Diencephalon (tissue), 1 donor: ENCODE measurements at places on chromosomes 3 and 15. TPM values are rescaled to one million over a fixed set of nuclear protein-coding genes. Genes with fewer than 3 reads are reported as not detected.

The CRBN gene
- total RNA-seq, result 107 TPM

The FBXL2 gene
- total RNA-seq, result 82.8 TPM

The LIPH gene
- 0.46 TPM for total RNA-seq

The IMP3 gene
- total RNA-seq, result 30.4 TPM

The KY gene
- total RNA-seq, result 1.6 TPM

The NTRK3 gene
- total RNA-seq, result 65.7 TPM

The GFM1 gene
- total RNA-seq, result 77.3 TPM

The DTX3L gene
- total RNA-seq, result 6.7 TPM

The SPRED1 gene
- 76.6 TPM for total RNA-seq

The PRRT3 gene
- total RNA-seq, result 9.9 TPM

The ONECUT1 gene
- 4.6 TPM for total RNA-seq

The PLD1 gene
- 7.2 TPM for total RNA-seq

The SLC9C1 gene
- 0.23 TPM for total RNA-seq

The CHST2 gene
- 55.8 TPM for total RNA-seq

The NMB gene
- total RNA-seq, result 6.5 TPM

The ZNF660 gene
- total RNA-seq, result 11.5 TPM

The CSPG5 gene
- 206 TPM for total RNA-seq

The MAP6D1 gene
- 9.9 TPM for total RNA-seq

The PHLDB2 gene
- total RNA-seq, result 5.8 TPM

The SLC51A gene
- not detected for total RNA-seq

The IL17RD gene
- total RNA-seq, result 27.7 TPM

The CLDN18 gene
- not detected for total RNA-seq

The SERPINI2 gene
- 3.7 TPM for total RNA-seq

The SYNM gene
- total RNA-seq, result 14.8 TPM

The DUOX1 gene
- under 0.01 TPM for total RNA-seq

The PRR20G gene
- total RNA-seq, result not detected

The COL6A5 gene
- total RNA-seq, result 0.69 TPM

The STX19 gene
- total RNA-seq, result not detected

The PDCD10 gene
- total RNA-seq, result 79.1 TPM

The BAHD1 gene
- 7.4 TPM for total RNA-seq

The PARP15 gene
- under 0.01 TPM for total RNA-seq

The PRTG gene
- total RNA-seq, result 8.8 TPM
